ENCODE measurements at places on chromosomes 16 and 17.

DNA sequence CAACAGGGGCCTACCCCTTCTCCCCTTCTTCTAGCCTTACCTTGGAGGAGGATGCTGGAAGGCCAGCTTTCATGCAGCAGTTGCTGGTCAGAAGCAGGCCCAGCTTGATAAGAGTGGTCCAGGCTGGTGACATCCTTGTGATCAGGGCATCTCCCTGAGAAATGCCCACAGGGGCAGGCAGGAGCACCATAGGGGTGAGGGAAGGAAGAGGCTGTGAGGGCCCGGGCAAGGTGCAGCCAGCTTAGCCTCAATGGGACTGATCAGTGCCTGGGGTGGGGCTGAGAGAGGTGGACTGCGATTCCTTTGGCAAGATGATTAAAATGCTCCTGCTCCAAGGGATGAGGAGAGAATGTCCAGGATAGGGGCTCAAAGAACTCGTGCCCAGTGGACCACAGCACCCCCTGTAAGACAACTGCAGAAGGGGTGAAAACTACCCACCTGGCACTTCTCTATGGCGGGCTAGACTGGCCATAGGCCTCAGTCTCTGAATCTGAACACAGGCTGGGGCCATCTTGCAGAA is 9.5 kb upstream of the GALK1 start:
- DNase-seq, result no peak

GRCh38 chr17:71423871-71424546 is 696.8 kb upstream of the SOX9 start:
- DNase-seq, result no peak

DNA sequence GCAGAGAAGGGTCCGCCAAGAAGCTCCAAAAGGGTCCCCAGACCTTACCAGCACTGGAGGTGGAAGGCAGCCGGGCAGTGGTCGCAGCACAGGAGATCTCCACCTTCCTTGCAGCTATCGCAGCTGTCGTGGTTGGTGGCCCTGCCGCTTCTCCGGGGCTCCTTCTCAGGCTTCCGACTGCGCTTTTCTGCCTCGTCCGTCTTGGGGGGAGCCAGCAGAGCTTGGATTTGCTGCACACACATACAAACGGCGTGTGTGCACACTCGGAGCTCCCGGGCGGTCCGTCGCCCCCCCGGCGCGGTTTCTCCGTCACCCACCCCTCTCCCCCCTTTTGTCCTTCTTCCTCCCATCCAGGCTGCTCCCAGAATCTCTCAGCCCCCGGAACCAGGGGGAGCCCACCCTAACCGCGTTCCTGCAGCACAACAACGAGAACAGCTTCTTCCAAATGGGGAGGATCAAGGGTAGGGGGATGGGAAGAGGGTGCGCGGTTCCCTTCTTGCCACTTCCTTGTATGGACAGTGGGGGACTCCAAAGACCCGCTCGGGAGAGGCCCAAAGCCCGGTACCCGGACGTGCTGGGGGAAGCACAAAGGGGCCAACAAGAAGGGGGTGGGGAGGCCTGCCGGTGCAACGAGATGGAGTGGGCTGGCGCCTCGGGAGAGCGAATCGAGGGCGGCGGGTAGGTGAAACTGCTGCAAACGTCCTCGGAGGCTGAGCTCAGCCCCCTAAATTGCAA is 1.1 kb downstream of the PHF12 start:
- DNase-seq, result peak; percentile 40

DNA sequence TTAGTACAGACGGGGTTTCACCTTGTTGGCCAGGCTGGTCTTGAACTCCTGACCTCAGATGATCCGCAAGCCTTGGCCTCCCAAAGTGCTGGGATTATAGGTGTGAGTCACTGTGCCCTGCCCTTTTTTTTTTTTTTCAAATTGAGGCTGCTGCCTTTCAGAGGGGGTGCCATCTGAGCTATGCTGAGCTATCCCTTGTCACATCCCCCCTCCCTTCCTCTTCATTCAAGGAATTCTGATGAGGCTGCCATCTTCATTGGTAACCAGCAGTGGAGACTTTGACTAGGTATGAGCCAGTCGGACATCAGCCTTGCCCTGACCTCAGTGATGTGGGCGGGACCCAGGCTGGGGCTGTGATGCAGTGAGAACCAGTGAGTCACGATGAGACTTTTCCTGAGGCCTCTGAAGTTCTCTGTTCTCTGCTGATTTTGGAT is 24.4 kb upstream of the GPT2 start:
- DNase-seq, result peak; percentile 81

GRCh38 chr16:50695017-50696000 is 1.9 kb downstream of the NOD2 start:
- peak; percentile 97 for DNase-seq

GRCh38 chr17:41052566-41052965 is 2.5 kb downstream of the KRTAP2-2 start:
- DNase-seq, result no peak

DNA sequence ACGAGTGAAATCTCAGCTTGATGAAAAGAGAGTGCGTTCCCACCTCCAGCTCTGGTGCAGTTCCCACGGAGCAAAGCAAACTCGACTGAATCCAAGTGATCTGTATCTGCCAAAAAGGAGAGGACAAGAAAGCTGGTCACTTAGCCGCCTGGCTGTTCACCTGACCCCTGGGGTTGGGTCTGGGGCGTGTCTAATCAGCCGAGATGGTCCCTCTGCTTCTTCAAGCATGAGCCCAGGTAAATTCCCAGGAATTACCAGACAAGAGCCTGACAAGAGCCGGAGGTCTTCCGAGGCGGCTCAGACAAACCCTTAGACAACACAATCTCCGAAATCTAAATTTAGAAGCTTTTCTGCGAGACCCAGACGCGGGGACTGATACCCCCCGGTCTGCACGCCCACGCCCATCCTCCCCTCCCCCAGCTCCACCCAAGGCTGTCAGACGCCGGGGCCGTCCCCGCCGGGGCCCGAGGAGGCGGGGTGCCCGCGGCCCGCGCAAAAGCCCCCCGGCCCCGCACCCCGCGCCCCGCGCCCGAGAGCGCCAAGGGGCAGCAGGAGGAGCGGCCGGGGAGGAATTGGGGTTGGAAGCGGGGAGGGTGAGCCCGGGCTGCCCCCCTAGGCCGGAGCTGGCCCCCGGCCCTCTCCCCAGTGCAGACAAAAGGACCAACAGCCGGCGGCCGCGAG is 674 bp downstream of the ZNF821 start:
- no peak for DNase-seq

GRCh38 chr17:48520631-48521079 is 10.2 kb downstream of the HOXB1 start:
- no peak for DNase-seq

DNA sequence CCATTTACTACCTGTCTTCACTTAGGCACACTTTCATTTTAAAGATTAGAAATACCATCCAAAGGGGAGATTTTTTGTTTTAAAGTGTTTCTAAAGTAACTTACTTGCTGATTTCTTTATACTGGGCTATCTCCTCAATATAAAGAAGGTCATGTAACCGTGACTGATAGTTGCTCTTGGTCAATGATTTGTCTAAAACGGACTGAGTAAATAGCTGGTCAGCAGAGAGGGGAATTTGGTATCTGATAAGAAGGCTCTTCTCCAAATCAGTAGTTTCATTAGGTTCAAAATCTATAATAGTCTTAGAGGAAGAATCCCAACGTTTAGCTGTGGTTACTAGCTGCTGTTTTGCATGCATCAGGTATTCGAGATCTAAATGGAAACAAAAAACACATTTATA is 66.4 kb downstream of the HELZ start:
- no peak for DNase-seq

DNA sequence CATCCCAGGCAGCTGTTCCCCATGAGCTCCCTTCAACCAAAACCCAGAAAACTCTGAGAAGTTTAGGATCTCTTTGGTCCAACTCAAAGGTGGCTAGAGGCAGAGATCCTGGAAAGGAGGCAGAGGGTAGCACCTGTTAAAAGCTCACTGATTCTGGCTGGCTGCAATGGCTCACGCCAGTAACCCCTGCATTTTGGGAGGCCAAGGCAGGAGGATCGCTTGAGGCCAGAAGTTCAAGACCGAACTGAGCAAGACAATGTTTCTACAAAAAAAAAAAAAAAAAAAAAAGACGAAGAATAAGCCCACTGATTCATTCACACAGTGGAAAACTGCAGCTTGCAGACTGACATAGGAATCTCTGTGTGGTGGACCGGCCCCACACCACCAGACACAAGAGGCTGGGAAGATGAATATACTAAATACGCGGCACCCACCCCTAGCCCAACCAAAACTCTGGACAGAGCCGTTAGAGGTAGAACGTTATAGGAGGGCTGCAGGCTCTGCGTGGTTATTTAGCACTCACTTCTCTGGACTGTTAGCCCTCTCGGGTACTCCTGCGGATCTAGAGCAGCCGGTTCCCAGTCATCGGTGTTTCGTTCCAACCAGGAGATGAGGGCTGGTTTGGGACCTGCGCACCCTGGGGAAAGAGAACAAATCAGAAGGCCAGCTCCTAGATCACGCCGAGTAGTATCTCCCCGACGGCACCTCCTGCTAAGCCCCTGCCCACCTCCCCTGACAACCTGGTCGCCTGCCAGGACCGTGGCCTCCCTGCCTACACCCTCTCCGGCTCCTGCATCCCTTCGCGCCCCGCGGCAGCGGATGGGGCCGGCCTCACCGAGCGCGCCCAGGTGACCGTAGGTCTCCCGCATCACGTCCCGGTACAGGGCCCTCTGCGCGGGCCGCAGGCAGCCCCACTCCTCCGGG is 925 bp downstream of the ZNF689 start:
- DNase-seq, result no peak

DNA sequence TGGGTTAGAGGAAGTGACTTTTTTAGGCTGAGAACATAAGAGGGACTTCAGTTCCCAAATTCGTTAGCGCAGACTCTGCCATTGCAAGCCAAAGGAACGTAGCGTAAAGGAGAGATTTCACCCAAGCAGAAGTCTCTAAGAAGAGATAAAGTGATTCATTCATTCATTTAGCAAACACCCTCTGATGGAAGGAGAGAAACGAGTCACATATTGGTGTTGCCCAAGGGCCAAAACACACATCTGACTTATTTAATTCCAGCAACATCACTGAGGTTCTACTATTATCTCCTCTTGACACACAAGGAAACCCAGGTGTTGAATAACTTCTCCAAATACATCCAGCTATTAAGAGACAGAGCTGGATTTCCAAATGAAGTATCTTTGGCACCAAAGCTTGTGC is 85.7 kb upstream of the CACNG3 start:
- no peak for DNase-seq

DNA sequence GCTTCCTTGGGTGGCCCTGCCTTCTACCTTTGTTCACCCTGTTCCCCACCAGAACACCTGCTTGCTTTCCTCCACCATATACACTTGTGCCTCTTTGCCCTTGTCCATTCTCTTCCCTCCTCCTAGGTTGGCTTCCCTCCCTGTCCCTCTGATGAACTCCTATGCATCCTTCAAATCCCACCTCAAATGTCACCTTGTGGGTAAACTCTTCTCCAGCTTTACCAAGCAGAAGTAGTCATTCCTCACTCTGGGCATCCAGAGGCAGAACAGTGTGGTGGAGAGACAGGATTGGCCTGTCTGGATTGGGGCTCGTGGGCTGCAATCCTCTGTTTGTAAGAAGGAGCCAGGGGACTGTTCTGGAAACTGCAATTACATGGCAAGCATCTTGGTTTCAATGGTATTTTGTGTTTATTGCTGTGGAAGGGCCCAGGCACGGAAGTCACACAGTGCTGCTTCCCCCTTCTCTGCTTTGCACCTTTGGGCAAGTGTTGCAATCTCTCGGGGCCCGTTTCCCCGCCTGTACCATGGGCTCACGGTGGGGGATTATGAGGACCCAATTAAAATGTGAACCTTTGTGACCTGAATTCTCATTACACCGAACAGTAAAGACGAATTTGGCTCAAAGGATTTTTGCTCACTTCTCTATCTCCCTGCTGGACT is 21.9 kb upstream of the NXPH3 start:
- no peak for DNase-seq

- no peak for DNase-seq
Measured at GRCh38 chr16:54651440-54652195, 279.0 kb upstream of the IRX5 start.

GRCh38 chr17:79531191-79532095 is 79.4 kb downstream of the RBFOX3 start:
- no peak for DNase-seq

- no peak for DNase-seq
Measured at GRCh38 chr17:75262112-75262606, 480 bp downstream of the MRPS7 start.

DNA sequence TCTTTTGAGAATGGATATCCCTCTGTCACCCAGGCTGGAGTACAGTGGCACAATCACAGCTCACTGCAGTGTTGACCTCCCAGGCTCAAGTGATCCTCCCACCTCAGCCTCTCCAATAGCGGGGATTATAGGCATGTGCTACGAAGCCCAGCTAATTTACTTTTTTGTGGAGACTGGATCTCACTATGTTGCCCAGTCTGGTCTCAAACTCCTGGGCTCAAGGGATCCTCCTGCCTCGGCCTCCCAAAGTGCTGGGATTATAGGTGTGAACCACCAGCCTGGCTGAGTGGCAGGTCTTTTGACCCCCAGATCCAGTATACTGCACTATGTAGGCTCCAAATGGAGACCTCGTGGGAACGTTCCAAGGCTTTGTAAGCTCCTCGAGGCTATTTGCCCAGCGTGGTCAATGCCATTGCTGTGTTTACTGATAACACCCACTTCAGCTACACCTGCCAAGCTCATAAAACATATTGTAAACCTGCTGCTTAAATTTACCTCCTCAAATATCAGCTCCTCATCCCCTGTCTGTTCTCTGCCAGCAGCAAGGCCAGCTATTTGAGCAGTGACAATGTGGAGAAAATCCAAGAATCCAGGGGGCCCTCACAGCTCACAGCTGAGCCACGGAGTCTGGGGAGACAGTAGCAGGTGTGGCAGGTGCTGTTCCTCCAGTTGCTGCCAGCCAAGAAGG is 16.2 kb upstream of the KIFC3 start:
- DNase-seq, result no peak

GRCh38 chr16:30166202-30166902 is 17.1 kb upstream of the CORO1A start:
- DNase-seq, result peak; percentile 92

- no peak for DNase-seq
Measured at GRCh38 chr16:6527646-6528045, 805.0 kb upstream of the RBFOX1 start.

DNA sequence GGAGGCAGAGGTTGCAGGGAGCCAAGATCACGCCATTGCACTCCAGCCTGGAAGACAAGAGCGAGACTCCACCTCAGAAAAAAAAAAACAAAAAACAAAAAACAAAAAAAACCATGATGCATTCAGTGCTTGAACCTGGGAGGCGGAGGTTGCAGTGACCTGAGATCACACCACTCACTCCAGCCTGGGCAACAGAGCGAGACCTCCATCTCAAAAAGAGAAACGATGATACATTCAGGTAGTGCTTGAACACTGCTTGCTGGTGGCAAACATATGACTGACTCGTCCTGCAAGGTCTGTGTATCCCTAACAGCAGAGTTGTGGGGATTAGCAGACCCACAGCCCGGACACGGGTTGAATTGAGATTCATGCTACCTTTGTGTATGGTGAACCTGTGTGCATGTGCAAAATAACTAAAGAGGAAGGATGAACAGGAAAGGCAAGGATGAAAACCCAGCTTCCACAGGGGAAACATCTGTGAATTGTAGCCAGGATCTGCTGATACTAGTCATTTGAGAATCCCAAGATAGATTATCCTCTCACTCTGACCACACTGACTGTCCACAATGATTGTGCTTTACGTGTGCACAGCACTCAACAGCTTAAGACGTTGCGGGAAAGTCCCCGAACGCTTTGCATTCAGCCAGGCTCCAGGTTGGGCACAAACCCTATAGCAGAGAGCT is 52.4 kb upstream of the MRPS23 start:
- DNase-seq, result peak; percentile 50

Data from CD14-positive monocyte (primary cell).